ENCODE measurements at places on chromosomes 5 and 9.

GRCh38 chr9:132001567-132001966 is 78.1 kb downstream of the MED27 start:
- DNase-seq = no peak

DNA sequence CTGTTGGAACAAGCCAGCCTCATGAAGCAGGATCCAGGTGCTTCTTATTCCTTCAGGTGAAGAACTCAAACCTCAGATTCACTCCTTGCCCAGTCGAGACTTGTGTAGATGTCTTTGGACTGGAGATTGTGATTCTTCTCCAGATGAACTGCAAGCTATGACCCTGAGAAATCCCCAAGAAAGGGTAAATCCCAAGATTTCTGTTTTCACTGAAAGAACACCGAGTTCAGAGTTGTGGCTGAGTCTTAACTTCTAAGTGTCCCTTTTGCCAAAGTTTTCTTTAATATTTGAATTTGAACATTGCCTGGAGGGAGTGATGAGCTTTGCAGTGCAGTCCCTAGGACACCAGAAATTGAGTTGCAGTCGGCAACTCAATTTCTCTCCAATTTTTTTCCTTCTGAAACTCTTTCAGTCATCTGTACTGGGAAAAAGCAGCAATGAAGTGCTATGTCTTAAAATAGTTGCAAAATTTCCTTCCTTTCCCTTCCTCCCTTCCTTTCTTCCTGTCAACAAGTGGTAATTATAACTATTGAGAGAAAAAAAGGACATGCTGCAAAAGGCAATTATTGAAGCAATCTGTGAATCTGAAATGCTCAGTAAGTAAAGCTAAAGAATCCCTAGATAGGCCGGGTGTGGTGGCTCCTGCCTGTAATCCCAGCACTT is 56.1 kb downstream of the ANKRD55 start:
- no peak for DNase-seq

GRCh38 chr5:10946050-10946449 is 185.0 kb upstream of the DAP start:
- DNase-seq = no peak

DNA sequence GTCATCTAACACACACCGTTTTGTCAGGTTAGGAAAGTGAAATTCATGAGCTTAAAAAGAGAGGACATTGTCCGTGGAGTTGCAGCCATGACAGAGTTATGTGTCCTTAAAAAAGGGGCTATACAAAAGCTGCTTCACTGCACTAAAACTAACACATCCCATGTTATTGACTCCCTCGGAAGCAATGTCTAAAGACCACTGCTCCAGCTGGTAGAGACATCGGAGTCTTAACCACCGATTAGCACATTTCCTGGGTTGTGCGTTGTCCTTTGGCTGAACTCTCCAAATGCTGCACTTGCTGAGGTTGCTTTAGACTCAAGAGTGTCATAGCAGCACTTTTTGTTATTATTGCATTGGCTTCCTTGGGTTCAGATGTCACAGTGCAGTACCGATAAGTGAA is 128.3 kb upstream of the C9orf72 start:
- no peak for DNase-seq

DNA sequence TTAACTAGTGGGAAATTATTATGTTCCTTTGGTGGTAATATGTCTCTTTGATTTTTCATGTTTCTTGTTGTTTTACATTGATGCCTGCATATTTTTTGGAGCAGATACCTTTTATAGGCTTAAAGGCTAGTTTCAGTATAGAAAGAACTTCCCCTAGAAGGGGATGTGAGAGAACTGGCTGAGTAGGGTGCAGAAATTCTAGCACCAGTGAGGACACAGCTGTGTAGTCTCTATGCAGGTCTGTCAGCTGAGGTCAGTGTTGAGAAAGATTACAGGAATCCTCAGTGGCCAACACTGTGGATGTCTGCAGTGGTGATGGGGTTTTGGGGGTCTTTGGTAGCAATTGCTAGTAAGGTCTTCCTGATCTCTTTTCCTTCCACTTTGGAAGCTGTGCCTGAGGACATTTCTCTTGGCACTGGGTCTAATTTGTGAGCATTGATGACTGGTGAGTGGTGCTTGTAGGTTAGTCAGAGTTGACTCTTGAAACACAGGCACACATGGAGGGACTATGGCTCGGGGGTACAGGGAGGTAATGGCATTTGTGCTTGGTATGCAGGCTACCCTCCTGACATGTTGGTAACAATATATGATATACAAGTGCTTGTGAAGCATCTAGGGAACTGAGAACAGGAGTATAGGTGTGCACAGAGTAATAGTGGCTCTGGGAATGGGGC is 221.4 kb downstream of the SPATA31D1 start:
- DNase-seq = no peak

DNA sequence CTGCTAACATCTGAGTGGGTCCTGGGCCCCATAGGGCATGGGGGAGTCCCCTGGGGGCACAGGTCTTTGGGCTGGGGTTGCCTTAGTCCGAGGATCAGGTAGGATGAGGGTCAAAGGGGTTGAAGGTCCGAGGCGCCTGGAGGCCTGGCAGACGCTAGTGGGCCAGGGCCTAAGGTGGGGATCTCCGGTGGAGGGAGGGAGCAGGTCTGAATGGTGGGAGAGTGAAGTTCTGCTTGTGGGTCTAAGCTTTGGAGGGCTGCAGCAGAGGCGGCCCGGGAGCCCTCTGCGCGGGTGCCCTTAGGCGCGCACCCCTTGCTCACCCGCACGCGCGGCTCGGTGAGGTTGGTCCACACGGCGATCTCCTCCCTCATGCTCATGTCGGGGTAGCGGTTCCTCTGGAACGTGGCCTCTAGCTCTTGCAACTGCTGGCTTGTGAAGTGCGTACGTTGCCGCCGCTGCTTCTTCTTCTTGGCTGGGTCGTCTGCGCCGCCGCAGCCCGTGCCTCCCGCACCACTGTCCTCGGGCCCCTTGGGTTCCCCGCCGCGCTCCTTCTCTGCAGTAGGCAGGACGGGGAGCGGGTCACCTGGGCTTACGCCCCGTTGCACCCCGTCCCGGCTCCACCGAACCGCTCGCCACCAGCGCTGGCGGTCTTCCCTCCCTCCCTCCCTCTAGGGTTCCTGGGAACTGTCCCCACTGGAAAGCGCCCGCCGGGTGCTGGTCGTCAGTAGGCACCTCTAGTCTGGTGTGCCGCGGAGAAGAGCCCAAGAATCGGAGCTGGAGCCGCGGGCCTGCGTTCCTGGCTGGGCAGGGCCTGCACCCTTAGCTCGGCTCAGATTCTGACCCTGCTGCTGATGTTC is 2.8 kb downstream of the PITX1 start:
- no peak for DNase-seq

DNA sequence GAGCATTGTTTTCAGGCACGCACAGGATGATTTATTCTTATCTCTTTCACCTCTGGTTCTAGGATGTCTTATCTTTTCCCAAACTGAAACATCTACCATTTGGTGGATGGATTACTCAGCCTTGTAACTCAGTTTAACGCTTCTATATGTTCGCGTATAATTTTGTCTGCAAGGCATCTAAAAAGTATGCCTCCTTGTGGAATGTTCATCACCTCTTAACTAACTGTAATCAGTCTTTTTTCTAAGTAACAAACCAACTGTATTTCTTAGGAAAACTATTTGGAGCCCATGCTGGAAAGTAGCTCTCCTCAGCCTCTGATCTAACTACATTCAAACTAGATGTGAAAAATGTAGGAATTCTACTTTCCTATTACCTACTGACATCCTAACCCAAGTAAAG is 11.5 kb upstream of the F2RL2 start:
- no peak for DNase-seq

- DNase-seq = no peak
Observed at GRCh38 chr9:7238247-7238637, 480.5 kb downstream of the KDM4C start.

- DNase-seq = no peak
Observed at GRCh38 chr9:131605770-131606590, 60.7 kb downstream of the PRRT1B start.

DNA sequence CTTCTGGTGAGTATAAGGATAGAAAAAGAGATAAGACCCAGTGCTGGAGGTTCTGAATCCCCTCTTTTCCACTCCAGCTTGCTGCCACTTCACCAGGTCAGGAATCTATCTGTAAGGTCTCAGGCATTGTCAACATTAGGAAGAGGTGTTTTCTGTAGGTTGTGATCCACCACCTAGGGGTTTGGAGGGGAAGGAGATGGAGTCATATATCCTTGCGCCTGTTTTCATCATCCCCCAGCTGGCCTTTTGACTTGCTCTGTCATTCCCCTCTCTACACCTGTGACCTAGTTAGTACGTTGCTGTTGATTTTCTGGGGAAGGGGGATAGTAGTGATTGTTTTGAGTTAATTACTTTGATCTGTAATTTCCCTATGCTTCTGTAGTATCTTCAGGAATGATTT is 20.5 kb downstream of the SPINK5 start:
- no peak for DNase-seq

GRCh38 chr5:146754621-146755020 is 123.9 kb downstream of the PPP2R2B start:
- no peak for DNase-seq

- no peak for DNase-seq
Observed at GRCh38 chr5:44568519-44568918, 179.3 kb upstream of the FGF10 start.

DNA sequence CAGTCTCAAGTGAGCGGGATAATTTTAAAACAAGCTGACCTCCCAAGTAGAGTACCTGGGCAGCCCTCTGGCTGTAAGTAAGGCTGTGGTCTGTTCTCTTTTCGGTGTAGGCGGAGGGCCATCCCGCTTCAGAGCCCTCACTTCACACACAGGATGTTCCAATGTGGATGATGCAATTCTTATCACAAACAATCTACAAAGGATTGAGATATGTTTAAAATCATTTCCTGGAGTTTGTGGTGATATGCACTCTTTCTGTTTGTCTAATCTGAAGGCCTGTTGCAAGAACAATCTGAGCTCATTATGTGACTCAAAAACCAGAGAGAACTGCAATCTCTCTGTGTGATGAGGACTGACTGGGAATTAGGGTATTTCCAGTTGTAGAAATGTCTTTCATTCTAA is 42.5 kb downstream of the ITGA2 start:
- DNase-seq = no peak

GRCh38 chr5:90135779-90136378 is 273.7 kb downstream of the CETN3 start:
- DNase-seq = no peak

DNA sequence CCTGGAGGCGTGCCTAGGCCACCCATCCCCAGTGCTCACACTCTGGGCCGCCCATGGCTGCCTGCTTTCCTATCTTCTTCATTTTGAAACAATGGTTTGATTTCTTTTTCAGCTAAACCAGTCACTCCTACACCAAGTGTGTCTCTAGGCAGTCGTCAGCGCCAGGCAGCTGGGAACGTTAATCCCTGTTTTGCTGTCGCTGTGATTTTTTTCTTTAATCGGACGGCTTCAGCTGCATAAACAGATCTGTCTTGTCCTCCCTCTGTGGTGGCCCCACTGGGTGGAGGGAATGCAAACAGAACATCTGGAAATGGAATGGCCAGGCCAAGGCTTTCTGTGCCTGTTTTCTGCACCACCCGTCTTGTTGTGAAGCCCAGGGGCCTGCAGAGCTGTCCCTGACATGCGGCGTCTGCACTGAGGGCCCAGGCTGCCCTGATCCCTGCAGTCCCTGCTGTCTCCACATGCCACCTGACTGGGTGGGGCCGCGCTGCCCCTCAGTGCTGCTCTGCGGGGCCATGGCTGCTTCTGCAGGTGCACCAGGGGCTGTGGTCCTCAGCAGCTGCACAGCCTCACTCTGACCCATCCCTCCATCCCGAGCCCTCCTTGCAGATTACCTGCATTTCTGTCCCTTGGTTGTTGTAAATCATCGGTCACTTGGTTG is 51.5 kb downstream of the WNK2 start:
- DNase-seq = no peak

- no peak for DNase-seq
Observed at GRCh38 chr5:127423173-127423798, 94.2 kb upstream of the PRRC1 start.

DNA sequence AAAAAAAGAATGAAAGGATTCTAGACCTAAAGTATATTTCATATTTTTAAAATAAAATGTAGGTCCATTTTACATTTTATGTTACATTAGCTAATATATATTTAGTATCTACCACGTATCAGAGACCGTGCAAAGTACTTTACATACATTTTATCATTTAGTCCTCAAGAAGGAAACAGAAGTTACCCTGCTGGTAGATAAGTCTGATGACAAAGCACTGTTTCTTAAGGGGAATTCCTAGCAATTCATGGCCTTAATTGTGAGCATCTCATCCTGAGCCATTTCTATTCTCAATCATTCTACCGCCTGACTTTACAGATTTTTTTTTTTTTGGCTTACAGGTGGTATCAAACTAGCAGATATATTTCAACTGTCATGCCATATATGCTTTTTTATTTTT is 367.7 kb downstream of the PRELID2 start:
- DNase-seq = no peak

DNA sequence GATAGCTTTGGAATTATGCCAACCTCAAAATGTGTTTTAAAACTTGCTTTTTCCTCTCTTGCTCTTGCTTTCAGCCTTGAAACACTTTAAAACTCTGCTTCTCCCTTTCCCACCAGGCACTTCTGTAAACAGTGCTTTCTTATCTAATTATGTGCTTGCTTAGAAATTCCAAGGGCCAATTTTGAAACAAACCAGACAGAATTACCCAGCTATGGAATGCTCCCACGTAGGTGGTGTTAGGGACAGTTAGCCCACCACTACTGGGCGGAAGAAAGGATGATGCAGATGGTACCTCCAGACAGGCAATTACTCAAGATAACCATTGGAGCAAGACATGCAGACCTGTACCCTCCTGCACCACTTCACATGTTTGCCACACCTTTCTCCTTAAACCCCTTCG is 523.0 kb upstream of the PTPRD start:
- DNase-seq = no peak

DNA sequence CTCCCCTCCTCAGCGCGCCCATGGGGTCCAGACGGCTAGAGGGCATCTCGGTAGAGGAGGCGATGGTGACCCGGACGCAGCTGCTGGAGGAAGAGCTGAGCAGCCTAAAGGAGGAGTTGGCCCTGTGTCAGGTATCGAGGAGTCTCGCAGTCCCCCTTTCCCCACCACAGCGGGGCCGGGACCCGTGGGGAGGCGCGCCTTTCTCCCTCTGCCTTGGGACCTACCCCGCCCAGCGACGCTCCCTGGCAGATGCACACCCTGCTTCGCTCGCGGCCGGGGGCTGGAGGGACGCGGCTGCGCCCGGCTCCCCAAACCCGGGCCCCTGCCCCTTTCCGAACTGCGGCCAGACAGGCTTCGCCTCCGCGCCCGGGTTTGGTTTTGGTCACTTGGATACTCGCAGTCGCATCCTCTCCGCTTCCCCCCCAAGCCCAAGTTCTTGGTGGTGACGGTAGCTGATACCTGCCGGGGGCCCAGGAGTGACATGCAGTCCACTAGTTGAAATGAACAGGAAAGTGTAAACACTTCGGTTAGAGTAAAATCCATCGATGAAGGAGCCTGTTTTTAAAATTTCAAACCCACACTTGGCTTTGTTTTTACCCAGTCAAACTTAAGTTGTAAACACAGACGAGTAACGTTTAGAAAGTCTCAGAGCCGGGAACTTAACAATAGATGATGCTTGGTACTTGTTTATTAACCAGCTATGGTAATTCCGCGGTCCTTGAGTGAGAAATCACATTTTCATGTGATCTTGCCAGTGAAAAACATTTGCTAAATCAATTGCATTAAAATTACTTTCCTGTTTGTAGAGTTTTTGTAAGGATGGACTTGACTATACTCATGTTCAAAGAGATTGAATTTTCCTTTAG is 688 bp downstream of the CNTLN start:
- DNase-seq = peak; percentile 0

Data from stimulated activated CD4-positive, alpha-beta T cell treated with anti-CD3 and anti-CD28 coated beads, Interleukin-1b, Interleukin-23, amount 100 ng/mL, for 1 hour (primary cell).